Neural crest cell (in vitro differentiated cells): ENCODE measurements at places on chromosomes 16 and 17. TPM values are rescaled to one million over a fixed set of nuclear protein-coding genes. Genes with fewer than 3 reads are reported as not detected.

- no peak for DNase-seq
These were observed 6.1 kb downstream of the OR1A1 start for GRCh38 chr17:3213587-3213986.

GRCh38 chr17:5931616-5932015 lies 138.6 kb upstream of the WSCD1 start:
- no peak for DNase-seq

Gene ZNF830
- total RNA-seq: 21.2 TPM in 2 replicates

Gene FAM171A2
- total RNA-seq: 50.6 and 51.9 TPM in 2 replicates

DNA sequence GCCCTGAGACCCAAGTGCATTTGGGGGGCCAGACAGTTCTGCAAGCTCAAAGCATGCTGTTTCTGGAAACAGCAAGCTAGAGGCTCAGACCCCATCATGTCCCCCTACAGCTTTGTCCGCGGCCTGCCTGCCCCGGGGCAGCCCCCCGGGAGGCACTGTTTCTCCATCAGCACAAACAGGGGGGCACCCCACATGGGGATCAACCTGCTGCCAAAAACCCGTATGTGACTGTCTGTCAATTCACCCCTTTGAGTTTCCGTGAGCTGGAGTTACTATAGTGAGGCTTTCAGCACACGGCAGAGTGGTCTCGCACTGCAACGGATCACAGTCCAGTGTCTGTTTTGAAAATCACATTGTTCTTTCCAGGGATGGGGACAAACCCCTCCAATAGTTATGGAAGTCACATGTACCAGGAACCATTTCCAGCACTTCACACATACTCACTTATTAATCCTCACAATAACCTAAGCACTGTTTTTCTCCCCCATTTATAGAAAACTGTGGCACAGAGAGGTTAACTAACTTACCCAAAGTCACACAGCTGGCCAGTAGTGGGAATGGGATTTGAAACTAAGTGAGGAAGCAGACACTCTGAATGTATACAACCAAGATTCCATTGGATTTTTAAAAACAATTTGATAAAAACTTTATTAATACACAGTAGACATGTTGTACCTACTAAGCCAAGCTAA lies 269.0 kb downstream of the C16orf95 start:
- DNase-seq: no peak

GRCh38 chr17:1957037-1957436 lies 68.1 kb downstream of the RTN4RL1 start:
- DNase-seq: no peak

DNA sequence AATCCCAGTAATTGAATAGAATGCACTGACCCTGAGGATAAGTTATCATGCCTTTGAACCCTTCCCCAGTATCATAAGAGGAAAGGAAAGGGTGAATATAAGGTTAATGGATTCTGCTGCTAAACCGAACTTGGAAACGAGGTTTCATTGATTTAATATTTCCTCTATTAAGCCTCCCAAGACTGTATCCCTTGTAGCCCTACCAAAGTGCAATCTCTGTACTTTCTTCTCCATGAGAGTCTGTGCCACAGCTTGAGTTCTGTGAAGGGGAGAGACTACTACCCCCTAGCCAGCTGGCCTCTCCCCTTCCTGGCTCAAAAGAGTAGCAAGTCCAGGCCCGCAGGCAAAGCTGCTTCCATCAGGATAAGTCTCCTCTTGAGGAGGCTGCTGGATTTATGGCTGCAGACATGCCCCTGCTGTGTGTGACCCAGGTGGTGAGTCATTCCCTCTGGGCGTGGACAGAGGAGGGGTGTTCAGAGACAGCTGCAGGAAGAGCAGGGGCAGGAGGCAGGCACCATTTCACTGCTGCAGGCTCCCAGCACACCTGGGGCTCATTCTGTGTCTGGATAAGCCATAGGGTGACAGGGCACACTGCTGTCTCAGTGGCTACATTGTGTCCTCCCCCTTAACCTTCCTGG lies 58.4 kb downstream of the TOM1L2 start:
- no peak for DNase-seq

Gene NPIPA8
- total RNA-seq: 0.65 and 0.68 TPM in 2 replicates

DNA sequence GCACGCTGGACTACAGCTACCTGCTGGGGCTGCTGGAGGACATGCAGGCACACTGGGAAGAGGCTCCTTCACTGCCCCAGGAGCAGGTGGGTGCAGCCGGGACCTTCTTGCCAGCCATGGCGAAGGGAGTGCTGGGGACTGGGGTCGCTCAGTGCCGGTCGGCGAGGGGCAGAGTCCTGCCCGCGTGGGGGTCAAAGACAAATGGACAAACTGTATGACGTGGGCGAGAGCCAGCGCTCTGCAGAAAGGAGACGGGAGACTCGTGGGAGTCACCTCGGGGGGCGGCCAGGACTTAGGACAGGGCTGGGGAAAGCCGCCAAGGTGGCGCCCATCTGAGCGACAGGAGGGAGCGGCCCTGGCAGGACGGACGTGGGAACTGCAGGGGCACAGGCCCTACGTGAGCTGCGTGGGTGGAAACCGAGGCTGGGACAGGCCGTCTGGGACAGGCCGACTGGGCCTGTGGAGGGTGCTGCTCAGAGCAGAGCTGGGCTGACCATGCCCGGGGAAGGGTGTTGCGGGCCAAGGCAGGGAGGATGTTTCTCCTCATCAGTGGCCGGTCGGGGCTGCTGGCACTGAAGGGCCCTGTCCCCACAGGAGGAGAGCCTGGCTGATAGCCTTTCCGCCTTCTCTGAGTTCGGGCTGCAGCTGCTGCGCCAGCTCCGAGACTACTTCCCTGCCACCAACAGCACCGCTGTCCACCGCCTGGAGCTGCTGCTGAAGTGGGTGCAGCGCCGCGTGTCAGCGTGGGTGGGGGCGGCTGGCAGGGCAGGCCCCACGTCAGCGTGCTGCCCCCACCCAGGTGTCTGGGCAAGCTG lies 8.0 kb downstream of the TSR3 start:
- DNase-seq: no peak

- DNase-seq: no peak
These were observed 26.6 kb downstream of the MRC2 start for GRCh38 chr17:62653826-62654761.

Gene MFAP4
- 0.26 and 0.43 TPM in 2 replicates for total RNA-seq

- DNase-seq: no peak
These were observed at the start of gene RAB11FIP4 for GRCh38 chr17:31391496-31391949. RAB11FIP4 (plus strand) TSS chr17:31391675; CDS start chr17:31391853, 178 bp downstream.

DNA sequence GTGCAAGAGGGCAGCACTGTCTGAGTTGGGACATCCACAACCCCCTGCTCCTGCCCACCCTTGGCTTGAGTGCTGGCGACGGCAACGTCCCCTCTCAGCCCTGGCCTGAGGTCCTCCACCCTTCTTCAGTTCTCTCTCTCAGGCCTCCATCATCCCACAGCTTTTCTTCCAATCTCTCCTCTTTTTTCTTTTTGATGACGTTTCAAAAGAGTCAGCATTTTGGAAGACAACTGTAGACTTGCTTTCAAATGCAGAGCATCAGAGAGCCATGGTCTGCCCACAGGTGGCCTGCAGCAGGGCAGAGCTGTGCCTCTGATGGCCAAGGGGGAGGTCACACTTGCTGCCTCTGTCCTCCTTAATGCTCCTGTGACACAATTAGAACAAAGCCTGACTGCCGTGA lies 775.4 kb downstream of the KCNJ18 start:
- no peak for DNase-seq

DNA sequence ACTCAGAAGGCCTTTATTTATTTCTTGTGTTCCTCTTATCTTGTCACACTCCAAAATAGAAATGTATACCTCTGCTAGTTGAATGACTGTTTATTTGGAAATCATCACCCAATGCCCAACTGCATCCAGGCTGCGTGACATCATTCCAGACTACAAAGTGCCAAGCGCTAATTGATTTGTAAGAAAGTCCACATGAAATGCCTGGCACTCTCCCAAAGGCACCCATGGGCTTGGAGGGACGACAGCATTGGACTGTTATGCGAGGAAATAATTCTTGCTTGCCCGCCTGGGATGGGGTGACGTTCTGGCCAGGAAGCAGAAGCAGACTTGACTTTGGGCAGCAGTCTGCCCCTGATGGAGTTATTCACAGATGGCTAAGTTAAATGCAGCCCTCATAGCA lies 165.9 kb downstream of the CDH13 start:
- DNase-seq: no peak

Gene SAMD14
- total RNA-seq: 26.1 and 28.7 TPM in 2 replicates

Gene METTL2A
- total RNA-seq: 43.8 and 44.9 TPM in 2 replicates

GRCh38 chr17:68403122-68403521 lies 54.2 kb downstream of the WIPI1 start:
- no peak for DNase-seq
